ENCODE measurements at places on chromosomes 3 and 15. TPM values are rescaled to one million over a fixed set of nuclear protein-coding genes. Genes with fewer than 3 reads are reported as not detected.

MFGE8 gene
- 337 TPM for total RNA-seq

- no peak for DNase-seq
Measured at GRCh38 chr15:101813803-101814534, 2.0 kb downstream of the OR4F15 start.

GRCh38 chr3:181855825-181856224 lies 144.1 kb downstream of the SOX2 start:
- no peak for DNase-seq

CCR9 gene
- total RNA-seq, result 0.20 TPM

GRCh38 chr15:70068783-70069565 lies 28.7 kb downstream of the TLE3 start:
- no peak for DNase-seq

- DNase-seq, result no peak
Measured at GRCh38 chr3:71133865-71134264, 449.7 kb downstream of the FOXP1 start.

DNA sequence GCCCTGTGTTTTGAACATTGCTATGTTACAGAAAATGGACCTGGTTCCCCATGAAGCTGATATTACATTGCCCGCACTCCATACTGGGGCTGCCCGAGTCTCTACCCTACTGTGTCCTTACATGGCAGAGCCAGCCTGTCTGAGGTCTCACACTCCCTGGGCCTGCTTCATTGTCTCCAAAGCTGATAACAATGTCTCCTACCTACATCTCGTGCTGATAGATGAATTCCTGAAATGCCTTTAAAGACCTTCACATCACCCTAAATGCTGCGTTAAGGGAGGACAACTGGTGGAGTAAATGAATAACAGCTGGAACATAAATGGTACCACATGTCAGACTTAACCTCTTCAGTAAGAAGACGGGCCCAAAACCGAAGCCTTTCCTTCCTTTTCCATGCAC lies 62.9 kb upstream of the PTX3 start:
- no peak for DNase-seq

GPR62 gene
- not detected for total RNA-seq

DNA sequence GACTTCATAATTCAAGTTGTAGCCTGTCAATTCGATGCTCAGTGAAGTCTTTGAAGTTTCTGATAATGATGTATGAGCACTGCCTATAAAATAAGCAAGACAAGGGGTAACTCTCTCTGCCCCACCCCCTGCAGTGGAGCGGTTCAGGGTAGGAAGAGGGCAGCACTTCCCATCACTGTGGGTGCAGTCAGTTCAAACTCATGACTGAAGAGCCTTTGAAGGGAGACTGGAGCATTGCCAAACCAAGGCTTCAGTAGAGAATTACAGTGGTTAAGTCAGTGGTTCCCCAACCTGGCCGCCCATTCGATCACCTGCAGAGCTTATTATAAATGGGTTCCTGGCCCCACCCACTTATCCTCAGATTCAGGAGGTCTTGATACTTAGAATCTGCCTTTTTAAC lies 190.6 kb downstream of the SHQ1 start:
- DNase-seq, result no peak

DNA sequence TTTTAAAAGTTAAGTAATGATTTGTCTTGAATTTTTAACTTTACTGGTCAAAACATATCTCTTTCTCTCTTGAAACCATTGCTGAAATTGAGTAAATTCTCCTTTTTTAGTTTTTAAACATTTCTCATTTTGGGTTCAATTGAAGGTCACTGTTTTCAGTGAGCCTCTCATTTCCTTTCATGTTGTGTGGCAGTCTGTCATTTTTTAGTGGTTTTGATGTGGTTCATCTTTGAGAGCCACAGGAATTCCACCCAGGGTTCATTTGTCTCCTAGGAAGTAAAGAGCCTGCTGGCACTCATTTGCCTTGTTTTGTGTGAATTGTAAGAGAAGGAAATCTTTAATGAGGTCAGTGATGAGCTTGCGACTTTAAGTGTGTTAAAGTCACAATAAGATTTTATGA lies 10.4 kb downstream of the CLDN11 start:
- DNase-seq, result no peak

DNA sequence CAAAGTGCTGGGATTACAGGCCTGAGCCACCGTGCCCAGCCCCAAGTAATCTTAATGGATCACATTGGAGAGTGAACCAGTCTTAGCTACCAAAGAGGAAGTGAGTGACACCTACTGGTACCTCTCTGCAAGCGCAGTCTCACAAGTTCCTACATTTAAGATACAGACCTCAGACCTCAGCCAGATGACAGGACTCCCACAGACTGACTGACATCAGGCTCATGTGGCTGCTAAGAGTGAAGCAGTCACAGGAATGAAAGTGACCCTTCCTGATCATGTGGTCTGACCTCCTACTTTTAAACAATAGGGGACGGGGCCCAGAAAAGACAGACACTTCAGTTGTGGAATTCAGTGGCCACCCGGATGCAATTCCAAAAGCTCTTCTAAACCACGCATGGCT lies 36.3 kb upstream of the GNB5 start:
- peak; percentile 87 for DNase-seq

- no peak for DNase-seq
Measured at GRCh38 chr15:79535536-79535935, 103.4 kb downstream of the MINAR1 start.

SLC6A11 gene
- 1.5 TPM for total RNA-seq

IQCH gene
- total RNA-seq, result 0.24 TPM

DNA sequence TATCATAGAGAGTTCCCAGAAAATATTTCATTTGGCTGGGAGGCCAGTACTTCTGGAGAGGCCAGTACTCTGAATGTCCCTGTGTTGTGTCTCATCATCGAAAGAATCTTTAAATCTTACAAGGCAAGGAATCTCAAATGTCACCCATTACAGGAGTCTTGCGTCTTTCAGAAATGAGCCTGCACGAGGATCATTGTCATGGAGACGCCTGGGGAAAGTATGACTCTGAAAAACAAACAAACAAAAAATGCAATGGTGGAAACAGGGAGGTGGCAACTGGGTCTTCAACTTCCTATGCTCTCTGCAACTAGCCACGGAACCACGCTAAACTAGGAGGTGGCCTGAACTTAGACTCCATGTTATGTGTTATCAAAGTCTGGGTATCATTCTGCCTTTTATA lies 804.6 kb downstream of the EPHA3 start:
- DNase-seq, result no peak

VGLL3 gene
- total RNA-seq, result 22.2 TPM

DNA sequence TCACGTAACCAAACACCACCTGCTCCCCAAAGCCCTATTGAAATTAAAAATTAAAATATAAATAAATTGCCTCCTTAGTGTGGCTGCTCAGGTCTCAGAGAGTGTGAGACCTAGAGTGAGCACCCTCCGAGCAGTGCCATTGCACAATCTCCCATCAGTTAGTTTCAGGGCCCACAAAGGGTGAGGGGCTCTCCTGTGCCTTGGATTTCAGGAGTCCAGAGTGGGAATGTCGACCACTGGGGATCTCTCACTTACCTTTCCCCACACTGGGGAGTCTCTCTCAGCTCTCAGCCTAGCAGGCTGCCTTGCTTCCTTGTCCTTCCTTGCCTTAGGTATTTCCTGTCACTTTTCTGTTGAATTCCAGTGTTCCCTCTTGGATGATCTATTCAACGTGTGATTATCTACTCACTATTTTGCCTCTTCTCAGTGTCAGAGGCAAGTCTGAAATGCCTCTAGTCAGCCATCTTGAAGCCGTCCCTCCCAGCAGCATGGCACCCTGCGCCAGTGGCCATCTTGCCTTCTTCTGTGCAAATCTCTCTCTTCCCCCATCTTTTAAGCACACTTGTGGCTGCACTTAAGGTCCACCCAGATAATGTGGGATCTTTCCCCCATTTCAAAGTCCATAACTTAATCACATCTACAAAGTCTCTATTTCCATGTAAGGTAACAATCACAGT lies 119.3 kb downstream of the LRRK1 start:
- no peak for DNase-seq

DNA sequence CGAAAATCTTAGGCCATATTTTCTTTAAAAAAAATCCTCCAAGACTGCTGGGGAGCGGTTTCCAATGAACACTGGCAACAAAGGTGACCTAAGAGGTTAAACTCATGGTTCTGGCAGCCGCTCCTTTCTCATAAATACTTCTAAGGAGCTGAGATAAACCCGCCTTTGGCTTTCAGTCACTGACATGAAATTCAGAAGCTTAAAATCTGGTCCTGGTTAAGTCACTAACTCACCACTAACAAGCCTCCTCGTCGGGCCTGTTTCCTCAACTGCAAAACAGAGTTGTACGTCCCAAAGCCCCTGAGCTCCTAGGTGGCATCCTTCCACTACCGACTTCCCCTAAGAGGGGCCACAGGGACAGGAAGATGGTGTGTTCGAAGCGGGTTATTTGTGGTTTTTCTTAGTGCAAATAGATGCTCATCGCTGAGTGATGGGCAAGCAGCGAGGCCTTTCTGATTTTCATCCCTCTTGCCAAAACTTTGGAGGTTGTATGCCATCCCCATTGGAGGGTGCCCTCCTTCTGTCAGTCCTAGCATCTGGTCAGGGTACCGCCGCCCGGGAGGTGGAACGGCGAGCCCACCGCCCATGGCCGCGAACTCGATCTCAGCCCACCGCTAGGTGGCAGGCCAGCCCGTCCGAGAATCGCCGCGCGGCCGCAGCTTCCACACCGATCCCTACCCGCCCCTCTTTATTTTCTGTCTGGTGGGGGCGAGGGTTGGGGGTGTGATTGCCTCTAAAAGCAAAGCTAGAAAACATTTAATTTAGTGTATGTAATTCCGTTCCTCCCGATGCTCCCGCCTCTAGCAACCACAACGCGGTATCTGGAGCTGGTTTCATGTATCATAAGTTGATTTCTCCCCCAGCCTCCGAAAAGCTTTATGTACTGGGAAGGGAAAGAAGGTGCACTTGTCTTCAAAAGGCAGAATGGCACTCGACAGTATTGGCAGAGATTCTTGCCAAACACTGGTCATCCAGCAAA lies 4.6 kb downstream of the BCL6 start:
- peak; percentile 84 for DNase-seq

DNA sequence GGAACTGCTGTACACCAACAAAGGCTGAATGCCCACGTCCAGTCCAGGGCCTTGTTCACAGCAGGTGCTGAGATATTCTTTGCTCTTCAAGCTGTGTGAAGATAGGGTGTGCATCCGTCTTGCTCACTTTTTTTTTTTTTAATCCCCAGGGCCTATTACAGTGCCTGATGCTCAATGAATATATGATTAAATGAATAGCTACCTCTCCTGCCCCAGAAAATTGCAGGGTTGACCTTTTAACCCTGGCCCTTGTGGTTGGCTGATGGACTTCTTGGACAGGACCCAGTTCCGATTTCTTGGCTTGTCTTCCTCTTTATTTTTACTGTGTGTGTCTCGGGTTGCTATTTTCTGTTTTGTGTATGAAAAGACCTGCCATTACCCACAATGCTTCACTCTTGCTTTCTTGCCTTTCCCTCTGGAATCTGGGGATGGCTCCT lies 2.9 kb upstream of the FYTTD1 start:
- no peak for DNase-seq

AQP9 gene
- 0.57 TPM for total RNA-seq

DNA sequence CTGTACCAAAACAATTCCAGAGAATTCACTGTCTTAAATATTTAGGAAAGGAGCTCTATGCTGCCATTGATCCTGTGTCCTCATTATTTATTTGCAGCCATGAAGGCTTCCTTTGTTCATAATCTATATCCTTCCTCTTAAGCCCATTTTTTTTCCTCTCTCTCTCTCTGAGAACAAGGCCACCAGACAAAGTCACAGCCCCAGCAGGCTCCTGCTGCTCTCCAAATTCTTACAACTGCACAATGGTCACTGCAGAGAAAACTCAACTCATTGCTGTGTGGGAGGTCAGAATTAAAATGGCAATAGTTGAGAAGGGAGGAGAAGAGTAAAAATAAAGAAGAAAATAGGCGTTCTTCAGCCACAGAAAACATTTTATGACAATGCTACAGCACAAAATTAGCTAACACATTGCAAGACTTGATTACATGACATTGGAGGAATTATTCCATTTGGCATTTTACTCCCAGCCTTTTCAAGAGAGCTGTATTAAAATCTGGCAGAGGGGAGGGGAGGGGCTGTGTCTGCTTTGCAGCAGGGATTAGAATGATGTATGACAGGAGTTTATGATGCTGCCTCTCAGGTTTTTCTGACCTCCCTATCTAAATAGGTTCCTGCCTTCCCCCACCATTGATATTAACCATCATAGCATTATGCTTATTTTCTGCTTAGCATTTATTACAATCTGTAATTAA lies 399.7 kb upstream of the THBS1 start:
- no peak for DNase-seq

GRCh38 chr15:61227950-61228936 lies 859 bp downstream of the RORA start:
- peak; percentile 35 for DNase-seq

GRCh38 chr15:58240191-58240932 lies 102.2 kb downstream of the AQP9 start:
- DNase-seq, result no peak

APPL1 gene
- total RNA-seq, result 54.0 TPM

DNA sequence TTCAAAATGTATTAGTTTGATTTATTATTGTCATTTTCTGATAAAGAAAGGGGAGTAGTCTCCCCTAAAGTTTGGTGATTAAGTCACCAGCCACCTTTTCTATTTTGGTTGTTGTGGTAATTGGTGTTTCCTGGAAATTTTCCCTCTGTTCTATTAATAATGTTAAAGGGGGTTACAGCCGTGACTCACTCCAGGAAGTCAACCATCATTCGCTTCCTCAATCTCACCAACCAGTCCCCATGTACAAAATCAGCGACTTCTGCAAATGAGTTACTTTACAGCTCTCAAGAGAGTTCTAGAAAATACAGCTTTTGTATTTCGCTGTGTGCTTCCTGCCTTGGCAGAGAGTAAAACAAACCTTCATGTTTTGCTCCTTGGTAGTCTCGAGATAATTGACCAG lies 285.1 kb downstream of the LPP start:
- no peak for DNase-seq

DNA sequence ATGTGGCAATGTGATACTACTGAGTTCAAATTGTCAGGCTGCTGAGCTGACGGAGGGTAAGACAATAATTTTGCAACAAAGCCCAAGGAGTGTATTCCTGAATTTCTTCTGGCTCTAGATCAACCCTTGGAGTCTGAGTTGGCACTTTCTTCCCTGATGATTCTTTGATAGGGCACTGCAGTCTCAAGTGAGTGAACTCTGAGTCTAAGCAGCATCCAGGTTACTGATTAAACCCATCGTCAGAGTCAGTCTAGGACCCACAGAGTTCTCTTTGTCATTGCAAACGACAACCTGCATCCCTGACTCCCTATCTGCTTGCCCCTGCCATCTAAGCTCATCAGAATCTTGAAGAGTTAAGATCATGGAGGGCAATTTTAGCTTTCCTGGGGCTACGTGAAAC lies 58.6 kb downstream of the MME start:
- peak; percentile 27 for DNase-seq

DNA sequence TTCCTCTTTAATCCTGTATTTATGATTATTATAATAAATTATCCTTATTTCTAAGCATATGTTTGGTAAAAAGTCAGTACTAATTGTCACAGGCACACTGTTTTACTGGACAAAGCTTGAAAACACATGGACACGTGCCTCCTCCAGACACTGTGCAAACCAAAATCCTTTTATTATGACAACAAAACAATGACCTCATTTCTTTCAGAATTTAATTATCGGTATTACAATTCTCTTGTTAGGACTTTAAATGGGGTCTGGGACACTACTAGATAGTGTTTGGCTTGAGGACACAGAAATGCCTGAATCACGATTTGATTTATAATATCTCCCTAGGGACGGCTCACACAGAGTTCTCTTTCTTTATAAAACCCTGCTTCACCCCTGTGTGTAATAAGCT lies 107.3 kb upstream of the IGSF10 start:
- no peak for DNase-seq

HYAL1 gene
- 34.3 TPM for total RNA-seq

GRCh38 chr3:145294572-145294971 lies 866.4 kb downstream of the PLOD2 start:
- DNase-seq, result no peak

DNAJC19 gene
- 30.3 TPM for total RNA-seq

WDR93 gene
- 0.13 TPM for total RNA-seq

All from hepatocyte (in vitro differentiated cells).